ENCODE measurements at places on chromosomes 3 and 15.

DNA sequence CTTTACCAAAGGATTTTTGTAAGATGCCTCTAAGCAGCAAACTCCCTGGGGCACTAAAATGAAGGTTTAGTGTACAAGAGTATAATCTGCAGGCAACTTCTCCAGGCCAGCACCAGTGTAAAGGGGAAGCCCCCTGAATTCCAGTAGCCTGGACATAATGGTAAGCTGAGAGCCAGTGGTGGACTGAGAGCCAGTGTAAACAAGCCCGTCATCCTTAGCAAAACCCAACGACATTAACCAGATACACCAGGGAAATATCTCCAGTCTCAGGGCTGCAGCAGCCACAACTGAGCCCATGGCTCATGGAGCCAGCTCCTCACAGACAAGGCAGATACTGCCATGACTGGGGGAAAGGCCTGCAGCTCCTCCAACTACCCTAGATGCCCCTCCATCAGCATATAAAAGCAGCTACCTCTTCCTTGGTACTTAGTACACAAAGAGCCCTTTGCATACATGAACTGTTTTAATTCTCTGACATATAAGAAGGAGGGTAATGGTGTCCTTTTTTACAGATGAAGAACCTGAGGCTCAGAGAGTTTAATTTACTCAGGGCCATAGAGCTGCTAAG is 21.7 kb downstream of the PARP16 start:
- DNase-seq: no peak

DNA sequence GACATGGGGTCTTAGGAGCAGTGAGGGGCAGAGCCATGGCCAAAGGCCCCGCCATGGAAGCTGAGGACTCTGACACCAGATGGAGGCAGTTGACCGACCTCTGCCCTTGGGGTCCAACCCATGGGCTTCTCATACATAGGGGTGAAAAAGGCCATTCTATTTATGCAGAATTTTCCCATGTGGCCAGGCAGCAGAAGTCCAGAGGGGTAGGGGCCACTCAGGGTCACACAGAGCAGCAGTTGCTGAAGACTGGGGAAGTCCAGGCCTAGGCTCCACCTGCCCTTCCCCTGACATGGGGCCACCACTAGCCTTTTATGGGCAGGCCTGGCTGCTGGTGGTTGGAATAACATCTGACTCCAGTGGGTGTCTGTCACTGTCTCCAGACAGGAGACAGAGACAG is 6.4 kb downstream of the PRSS50 start:
- no peak for DNase-seq

DNA sequence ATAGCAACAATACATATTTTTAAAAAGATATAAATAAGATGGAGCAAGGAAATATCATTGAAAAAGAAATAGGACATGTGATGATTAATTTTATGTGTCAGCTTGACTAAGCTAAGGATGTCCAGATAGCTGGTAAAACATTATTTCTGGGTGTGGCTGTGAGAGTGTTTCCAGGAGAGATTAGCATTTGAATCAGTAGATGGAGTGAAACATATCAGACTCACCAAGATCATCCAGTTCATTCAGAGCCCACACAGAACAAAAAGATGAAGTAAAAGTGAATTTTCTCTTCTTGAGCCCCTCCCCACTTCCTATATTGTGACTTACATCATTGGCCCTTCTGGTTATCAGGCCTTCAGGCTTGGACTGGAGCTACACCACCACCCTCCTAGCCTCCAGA is 61.6 kb upstream of the TUSC7 start:
- no peak for DNase-seq

DNA sequence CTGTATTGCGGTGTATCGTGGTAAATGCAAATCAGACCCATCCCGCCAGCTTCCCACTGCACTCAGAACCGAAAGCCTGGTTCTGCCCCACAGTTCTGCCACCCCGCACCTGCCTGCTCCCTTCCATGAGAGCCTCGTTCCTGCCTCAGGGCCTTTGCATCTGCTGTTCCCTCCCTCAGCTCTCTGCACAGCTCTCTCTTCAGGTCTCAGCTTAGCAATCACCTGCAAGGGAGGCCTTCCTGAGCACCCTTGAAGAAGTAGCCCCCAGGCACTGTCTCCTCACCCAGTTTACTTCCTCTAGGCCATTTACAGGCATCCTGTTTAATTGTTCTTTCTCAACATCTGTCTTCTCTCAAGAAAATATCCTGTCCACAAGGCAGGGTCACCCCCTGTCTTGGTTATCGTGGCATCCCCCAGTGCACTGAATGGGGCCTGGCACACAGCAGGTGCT is 13.3 kb upstream of the IQSEC1 start:
- DNase-seq: no peak

All from NCI-H1092 treated with DMSO at 0.1 percent for 48 hours (cell line).